ENCODE measurements at places on chromosomes 6 and 20.

DNA sequence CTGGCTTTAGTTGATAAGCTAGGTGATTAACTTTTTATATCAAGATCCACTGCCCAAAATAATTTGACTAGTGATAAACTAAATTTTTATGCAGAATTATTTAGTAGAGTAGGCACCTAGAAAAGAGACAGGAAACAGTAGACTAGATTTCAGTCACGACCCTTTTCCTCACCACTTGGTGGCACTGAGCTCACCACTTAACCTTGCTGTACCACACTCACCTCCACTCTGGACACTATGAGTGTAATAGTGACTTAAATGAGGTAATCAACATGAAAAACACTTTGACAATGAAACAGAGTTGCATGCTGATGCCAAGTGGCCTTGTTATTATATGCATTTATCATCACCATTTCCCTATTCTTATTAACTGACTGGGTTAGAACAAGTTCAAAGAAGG is 730.4 kb downstream of the KIF16B start:
- no peak for DNase-seq

DNA sequence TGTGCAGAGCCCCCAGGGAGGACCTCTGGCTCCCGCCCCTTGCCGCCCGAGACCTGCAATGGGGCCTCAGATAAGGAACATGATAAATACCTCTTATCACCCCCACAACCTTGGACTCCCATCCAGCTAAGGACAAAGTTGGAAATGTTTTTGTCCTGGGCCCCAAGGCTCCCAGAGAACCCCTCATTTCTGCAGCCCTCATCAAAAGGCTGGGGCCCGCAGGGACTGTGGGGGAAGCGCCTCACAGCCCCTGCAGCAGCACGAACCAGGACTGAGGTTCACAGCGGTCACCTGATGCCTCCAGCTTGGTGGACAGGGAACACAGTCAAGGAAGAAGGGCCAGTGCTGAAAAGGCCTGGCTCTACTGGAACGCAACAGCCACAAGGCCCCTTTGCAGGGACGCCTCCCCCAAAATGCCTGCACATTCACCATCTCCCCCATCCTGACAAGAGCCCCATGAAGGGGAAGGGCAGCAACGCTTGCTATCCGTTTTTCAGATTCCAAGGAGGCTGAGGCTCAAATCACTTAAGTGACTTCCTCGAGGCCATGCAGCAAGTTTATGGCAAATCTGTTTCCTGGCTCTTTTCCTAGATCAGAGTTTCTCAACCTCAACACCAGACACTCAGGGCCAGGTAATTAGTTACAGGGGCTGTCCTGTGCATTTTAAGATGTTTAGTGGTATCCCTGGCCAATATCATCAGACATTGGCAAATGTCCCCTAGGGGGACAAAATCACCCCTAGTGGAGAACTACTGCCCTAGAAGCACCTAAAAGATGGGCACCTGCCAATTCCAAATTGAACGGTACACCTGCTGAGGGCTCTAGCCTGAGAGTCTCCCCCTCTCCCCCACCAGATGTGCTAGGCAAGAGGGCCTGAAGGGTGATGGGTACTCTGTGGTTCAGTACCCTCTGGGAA is 10.6 kb downstream of the TFEB start:
- DNase-seq, result no peak

DNA sequence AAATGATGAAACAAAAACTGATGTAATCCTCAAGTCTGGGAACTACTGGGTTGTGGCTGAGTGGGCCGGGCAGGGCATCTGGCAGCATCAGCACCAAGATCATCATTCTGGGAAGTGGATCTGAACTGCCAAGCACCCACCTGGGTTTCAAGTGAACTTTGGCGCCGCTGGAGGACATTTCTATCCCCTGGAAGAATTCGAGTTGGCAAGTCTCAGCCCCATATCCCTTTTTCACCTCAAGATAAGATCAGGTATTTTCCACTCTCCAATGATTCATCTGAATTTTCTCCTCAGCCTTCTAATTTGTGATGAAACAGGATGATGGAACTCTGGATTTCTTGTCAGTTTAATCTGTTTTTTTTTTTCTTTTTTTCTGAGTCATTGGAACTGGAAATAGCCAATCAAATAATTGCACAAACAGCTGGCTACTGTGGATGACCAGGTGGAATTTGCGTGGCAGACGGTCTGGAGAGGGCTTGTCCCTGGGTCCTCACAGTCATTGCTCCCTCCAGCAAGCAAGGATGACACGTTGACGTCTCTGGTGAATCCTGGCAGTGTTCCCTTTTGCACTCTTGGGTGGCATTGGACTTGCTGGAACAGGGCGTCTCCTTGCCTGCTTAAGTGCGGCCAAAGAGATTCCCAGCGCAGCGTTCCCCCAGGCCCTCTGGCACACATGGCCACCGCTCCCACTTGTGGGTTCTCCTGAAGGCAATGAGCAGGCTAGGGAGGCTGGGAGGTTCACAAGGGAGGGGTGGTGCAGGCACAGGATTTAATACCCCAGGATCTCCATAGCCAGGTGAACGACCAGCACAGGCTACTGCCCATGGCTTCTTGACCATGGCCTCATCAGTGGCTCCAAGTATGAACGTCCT is 80.4 kb downstream of the DHX35 start:
- DNase-seq, result no peak

GRCh38 chr20:43539975-43540672 is 18.7 kb upstream of the SGK2 start:
- no peak for DNase-seq

DNA sequence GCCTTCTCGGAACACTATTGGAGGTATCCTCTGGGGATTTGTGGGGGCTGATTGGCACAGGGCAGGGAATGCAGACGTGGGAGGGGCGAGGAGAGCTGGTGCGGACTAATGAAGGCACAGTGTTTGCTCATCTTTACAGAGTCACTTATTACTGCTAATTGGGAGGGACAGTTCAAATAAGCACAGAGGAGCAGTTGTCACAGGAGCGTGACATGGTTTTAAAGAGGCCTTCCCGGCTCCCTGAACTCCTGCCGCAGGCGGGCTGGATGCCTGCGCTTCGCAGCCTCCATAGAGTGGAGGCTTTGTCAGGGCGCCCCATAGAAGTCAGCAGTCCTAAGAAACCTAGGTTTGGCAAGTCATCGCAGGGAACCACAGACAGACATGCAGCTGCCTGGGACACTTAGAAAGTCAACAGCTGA is 149.6 kb downstream of the LINC00237 start:
- no peak for DNase-seq

DNA sequence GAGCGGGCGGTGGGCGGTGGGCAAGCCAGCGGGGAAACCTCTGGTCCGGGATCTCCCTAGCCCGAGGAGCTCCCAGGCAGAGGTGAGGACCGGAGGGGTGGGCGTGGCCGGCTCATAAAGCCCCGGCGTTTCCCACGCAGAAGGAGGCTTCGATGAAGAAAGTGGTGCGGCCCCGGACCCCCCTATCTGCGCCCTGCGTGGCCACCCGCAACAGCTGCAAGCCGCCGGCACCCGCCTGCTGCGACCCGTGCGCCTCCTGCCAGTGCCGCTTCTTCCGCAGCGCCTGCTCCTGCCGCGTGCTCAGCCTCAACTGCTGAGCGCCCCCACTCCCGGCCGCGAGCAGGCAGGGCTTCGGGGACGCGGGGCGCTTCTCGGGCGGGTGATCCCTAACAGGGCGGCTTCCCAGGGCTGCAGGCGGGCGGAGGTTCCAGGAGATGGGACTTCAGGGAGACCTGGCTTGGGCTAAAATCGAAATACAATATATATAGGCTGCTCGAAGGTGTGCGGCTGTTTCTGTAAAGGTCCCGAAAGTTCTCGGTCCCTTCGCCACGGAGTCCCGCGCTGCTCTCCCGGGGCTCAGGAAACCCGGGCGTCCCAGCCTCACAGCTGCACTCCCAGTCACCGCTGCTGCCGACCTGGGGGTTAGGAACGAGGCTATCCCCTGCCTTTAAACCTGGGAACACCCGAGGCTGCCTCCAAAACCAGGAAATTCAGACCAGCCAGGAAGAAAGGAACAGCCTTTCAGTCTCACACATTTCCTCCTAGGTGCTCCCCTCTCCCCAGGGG is 27.8 kb downstream of the ASIP start:
- DNase-seq, result no peak

GRCh38 chr20:59378396-59378795 is 78.0 kb downstream of the EDN3 start:
- DNase-seq, result no peak

DNA sequence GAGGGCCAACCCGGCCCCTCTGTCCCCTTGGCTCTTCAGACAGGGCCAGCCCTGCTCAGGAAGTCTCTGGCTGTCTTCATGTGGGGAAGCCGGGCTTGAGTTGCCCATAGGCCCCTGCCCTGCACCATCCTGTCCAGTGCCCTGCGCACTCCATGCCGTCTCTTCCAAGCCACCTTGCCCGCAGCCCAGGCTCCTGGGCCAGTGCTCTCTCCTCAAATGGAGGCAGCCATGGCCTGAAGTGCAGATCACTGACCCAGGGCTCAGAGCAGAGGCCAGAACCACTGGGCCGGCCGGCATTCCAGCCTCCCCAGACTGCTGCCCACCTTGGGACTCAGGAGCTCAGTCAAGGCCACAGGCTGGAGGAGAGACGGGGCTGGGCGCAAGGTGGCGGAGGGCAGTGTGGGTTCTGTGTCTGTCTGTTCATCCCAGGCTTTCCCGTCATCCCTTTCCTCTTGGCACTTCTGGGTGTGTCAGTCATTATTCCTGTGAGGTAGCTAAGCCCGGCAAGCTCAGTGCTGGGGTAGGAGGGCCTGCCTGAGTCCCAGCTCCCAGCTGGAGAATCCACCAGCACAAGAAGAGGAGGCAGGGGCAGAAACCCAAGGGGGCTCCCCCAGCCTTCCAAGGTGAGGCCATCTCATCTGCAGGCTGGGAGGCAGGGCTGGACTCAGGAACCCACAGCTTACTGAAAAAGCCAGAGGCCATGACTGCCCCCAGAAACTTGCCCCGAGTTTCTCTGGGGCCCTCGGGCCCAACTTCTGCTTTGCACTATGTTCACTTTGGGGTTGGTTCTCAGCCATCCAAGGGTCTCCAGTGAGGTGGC is 22.4 kb downstream of the SDCBP2 start:
- no peak for DNase-seq

DNA sequence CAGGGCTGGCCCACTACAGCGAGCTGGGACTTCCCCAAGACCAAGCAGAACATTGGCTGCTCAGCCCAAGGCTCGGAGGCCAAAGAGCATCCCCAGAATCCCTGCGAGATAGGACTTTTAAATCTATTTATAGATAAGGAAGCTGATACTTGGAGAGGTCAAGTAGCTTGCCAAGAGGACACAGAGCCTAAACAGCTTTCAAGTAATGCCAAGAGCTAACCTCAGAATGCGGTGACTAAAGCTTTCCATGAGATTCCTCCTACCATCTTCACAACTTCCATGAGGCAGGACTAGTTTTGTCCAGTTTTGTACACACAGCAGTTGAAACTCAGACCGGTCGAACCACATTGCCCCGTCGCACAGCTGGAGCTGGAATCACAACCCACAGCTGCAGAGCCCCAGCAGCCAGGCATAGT is 168.1 kb upstream of the TOP1 start:
- DNase-seq, result no peak

DNA sequence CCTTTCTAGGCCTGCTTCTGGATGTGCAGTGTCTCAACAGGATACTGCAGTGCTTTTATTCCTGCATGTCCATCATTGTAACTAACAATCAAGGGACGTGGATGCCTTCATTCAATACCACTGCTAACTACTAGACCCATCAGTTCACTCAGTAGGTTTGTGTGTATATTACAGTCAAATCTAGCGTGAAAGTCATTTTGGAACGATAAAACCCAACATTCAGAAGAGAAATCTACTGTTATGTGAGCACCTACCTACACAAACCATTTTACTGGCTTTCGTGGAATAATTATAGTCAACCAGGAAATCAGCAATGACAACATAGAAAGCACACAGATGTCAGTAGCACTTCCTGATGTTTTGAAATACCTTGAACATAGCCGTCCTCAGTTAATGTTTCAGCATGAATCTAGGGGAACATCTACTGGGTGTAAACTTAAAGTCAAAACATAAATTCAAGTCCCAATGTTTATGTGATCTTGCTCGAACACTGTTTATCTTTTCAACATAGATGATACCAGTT is 270.6 kb downstream of the FARS2 start:
- no peak for DNase-seq

DNA sequence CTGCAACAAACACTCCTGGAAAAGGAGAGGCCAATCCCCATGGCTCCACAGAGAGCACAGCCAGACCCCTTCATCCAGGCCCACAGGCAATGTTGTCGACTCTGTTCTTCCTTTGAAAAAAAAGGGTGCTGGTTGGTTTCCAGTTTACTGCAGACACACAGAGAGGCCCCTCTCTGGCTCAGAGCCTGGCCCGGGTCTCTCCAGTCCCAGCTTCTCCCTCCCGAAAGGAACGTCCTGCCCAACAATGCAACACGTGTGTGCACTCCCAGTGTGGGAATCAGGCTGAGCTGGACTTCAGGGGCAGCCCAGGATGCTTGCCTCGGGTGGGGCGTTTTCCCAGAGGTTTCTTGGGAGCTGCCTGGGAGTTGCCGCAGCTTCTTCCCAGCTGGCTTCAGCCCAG is 4.5 kb upstream of the NKAIN4 start:
- DNase-seq, result no peak
